Hindlimb muscle (tissue), 1 donor: ENCODE measurements at places on chromosomes 3 and 15.

- no peak for DNase-seq
Observed at GRCh38 chr15:72566973-72567372, 87.5 kb upstream of the GOLGA6B start.

- no peak for DNase-seq
Observed at GRCh38 chr3:127207727-127208482, 15.0 kb downstream of the PRR23E start.

DNA sequence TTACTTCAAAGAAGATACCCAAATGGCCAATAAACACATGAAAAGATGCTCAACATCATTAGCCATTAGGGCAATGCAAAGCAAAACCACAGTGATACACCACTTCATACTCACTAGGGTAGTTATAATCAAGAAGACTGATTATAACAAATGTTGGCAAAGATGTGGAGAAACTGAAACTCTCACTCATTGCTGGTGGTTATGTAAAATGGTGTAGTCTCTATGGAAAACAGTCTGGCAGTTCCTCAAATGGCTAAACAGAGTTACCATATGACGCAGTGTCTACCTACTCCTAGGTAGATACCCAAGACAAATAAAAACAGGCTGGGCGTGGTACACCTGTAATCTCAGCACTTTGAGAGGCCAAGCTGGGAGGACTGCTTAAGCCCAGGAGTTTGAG is 3.5 kb upstream of the ZFAND6 start:
- DNase-seq, result no peak

- DNase-seq, result no peak
Observed at GRCh38 chr3:152299249-152299976, 30.7 kb downstream of the MBNL1 start.

DNA sequence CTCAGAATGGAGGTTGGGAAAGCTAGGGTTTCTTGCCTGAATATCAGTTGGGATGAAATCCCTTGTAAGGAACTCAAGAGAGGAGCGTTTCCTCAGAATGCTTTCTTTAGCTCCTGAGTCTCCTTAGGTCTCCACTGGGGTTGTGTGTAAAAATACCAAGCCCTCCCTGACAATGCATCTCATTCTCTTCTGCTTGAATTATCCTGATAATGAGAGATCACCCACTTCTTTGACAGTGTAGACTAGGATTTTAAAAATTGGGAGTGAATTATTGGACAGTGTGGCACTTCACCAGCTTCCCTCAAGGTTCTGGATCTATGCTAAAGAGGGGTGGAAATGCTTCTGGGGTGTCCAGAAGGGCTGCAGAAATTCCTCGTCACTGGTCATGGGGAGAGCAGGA is 41.8 kb upstream of the POLG start:
- no peak for DNase-seq
